NCI-H460 (cell line): ENCODE measurements at places on chromosomes 6 and 20. TPM values are rescaled to one million over a fixed set of nuclear protein-coding genes. Genes with fewer than 3 reads are reported as not detected.

Gene TIAM2
- total RNA-seq, result 2.8 and 3.6 TPM in 2 replicates

Gene ENPP4
- 7.3 and 8.2 TPM in 2 replicates for total RNA-seq

Gene STX7
- 8.2 and 10.0 TPM in 2 replicates for total RNA-seq

Gene DSTN
- total RNA-seq, result 187 and 232 TPM in 2 replicates

GRCh38 chr6:52994839-52995088, 320 bp downstream of the GSTA4 start:
- no peak for DNase-seq

DNA sequence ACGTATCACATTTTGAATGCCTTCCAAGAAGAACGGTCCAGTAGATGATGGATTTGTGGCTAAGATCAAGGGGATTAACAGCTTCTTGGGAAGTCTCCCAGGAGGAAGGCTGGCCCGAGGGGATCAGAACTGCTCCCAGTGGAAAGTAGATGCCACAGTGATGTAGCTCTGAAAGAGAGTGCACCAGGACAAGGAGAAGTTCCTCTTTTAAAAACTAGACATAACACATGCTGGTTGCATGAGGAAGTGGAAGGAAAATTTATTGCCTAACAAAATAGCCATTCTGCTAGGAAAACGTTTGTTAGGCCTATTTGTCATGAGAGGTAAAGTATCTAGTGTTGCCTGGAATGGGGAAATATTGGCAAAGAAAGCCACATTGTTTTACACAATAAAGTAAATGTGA, 87.8 kb downstream of the CDH26 start:
- no peak for DNase-seq

DNA sequence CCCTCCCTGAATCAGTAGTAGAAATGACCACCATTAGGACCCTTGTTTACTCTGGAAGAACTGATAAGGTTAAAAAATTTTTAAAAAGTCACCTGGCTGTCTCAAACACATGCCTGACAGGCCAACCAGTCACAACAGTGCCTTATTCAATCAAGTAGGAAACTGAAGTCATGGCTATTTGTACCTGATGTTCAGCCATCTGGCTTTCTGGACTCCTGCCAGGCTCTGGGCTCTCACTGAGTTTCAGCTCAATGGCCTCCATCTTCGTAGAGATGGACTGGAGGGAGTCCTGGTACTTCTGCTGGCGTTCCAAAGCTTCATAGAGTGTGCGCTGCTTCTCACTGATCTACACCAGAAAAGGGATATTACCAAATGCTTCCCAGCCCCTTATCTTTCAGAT, 343.8 kb downstream of the SYNE1 start:
- DNase-seq, result no peak

DNA sequence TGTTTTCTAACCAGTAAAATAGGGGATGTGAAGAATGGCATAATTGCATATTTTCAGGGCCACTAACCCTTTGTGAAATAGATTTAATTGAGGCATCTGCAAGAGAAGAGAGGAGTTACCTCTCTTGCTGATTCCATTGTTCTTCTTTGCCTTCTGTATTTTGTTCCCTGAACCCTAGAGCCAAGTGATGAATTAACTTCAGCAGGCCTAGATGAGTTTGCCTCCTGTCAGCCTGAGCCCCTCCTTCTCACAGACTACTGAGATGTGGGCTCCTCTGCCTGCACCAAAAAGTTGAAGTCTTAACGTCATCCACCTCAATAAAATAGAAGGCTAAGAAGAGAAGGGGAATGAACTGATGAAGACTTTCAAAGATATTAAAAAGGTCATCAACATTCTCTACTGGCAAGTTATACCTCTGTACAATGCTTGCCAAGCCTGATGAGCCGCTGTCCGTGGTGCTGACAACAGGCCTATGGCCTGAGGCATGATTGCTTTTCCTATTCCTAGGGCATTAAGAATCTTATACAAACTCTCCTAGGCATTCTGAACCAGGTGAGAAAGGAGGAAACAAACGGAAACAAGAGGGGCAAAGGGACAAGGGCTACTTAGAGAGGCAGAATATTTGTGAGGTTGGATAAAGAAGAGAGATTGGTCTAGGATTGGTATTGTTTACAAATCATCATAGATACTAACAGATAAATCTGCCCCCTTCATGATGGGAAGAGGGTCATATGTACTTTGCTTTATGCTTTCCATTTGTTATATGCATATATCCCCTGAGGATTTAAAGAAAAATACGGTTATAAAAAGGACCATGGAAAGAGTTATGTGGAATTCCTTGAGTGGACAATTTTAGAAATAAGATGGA, 46.8 kb downstream of the CD24 start:
- peak; percentile 46 for DNase-seq

DNA sequence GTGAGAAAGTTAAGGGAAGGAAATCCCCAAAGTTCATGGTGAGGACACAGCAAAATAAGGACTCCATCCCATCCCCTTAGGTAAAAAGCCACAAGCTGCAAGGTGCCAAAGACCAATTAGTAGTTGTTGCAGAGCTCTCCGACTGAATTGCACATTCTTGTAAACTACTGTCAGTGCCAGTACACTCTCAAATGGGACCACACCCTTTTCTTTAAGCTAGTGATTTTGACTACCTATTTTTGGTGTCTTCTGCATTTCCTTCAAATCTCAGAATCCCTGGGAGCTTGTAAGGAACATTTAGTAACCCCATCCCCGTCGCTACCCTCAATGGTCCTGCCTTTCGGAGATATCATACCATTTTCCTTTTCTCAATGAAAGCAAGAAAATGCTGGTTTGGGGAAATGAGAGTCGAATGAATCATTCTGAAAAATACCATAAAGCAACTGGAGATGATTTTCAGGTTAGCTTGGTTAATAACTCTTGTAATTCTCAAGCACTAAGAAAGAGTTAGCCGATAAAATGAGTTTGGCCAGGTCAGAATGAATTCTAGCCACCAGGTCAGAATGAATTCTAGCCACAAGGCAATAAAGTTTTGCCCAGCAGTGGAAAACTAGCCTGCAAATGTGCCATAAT, 5.2 kb upstream of the HMGN3 start:
- no peak for DNase-seq

- no peak for DNase-seq
Measured at GRCh38 chr6:135699705-135700104, 151.8 kb upstream of the PDE7B start.

DNA sequence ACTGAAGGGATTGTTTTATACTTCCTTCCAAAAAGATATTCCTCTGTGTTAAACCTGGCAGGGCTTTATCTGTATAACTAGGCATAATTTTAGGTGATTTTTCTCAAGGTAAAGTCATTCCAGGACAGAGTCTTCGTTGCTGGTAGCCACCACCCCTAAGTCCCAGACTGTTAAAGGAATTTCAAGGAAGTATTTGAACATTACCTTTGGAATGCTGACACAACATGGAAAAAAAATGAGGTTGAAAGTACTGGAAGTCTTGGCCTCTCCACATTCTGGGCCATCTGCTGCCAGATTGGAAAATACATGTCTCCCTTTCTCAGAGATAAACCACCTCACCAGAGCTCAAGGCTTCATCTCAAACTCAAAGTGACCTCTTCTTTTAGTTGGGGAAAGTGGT, 27.0 kb upstream of the ETV7 start:
- no peak for DNase-seq
